ENCODE measurements at places on chromosomes 11 and 22.

- DNase-seq = no peak
Observed at GRCh38 chr11:69394234-69394868, 87.1 kb upstream of the LINC01488 start.

- no peak for DNase-seq
Observed at GRCh38 chr22:35835267-35835997, 117.8 kb downstream of the APOL5 start.

GRCh38 chr11:115496892-115497291 is 7.3 kb downstream of the CADM1 start:
- DNase-seq = no peak

DNA sequence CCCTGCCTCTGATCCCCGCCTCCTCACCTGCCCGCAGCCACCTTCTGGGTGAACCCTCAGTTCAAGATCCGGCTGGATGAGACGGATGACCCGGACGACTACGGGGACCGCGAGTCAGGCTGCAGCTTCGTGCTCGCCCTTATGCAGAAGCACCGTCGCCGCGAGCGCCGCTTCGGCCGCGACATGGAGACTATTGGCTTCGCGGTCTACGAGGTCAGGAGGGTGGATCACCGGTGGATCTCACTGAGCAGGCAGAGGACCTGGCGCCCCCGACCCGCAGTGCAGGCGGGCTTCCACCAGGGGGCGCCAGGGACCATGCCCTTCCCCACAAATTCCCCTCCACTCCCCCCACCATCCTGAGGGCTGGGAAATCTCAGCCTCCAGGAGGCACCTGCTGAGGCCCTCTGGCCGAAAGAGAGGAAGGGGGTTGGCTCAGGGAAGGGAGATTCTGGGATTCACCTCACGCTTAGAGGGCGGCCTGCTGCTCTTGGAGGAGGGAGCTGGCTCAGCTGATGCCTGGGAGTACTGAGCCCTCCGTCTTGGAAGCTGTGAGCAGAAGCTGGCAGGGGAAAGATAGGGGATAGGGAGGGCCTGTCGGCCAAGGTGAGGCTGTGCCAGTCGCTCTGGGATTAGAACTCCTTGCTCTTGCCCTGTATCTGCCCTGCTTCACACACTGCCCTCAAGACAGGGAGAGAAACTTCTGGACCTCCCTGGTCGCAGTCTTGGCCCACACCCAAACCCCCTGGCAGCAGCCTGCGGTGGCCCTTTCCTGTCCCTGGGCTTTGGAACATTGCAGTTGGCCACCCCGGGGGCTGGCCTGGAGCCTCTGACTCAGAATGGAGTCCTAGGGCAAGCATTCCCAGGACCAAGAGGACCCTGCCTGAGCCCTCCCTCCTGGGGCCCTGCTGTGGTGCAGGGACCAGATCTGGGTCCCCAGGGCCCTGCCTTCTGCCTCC is 23.2 kb downstream of the CAPN1 start:
- DNase-seq = no peak

DNA sequence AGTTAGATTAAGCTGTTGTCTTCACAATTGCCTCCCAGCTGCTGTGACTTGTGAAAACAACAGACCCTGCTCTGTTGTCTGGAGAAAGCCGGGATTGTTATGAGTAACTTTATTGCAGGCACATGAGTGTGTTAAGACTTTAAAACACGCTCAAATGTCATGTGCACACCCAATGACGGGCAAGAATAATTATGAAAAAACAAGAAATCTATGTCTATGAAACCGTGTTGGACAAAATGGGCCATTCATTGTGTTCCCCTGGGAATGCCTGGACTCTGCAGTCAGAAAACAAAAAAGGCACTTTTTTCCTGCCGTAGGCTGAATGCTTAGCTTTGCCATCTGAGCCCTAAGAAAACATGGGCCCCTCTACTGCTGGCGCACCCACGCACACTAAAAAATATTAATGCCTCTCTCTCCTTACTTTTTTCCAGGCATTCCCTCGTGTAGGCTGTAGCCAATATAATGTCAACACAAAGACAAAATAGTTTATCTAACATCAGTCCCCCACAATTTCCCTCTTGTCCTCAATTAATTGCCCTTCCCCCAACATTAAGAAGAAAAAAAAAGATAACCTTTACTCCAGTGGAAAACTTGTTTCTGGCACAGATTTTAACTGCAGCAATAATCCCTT is 207.9 kb downstream of the SOX6 start:
- peak; percentile 79 for DNase-seq

DNA sequence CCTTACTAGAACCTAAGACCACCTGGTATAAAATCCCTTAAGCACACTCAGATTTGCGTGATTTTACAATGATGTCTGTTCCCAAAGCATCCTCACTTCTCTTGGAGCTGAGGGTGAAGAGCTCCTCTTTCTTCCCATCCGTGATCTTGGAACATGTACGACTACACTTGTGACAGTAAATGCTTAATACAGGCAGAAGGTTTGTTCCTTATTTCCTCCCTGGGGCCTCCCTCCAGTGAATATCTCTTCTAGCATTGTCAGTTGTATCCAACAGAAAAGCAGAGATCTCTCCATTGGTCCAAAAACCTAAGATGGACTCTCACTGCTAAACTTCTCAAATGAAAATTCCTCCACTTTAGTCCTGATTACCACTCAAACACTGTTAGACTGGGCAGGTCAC is 103.6 kb upstream of the VPREB1 start:
- no peak for DNase-seq

- peak; percentile 52 for DNase-seq
Observed at GRCh38 chr11:112318184-112318591, 57.5 kb upstream of the PLET1 start.

- DNase-seq = peak; percentile 52
Observed at GRCh38 chr11:114135737-114136151, 76.2 kb downstream of the ZBTB16 start.

DNA sequence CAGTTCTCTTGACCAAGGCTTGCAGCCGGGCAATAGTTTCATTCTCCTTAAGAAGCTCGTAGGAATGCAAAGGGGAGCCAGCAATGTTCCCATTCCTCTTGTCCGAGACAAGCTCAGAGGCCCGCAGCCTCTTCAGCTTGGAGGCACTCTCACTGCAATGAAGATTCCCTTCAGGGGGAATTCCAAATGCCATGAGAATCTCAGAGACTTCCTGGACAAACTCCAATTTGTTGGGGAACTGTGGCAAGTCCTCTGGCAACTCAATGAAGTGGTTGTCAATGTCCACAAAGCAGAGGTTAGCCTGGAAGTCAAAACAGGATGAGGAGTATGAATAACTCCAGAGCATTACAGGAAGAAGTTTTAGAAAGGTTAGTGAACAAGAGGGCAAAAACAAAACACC is 84.4 kb downstream of the DENND5A start:
- DNase-seq = no peak

- no peak for DNase-seq
Observed at GRCh38 chr11:70488171-70488703, 89.9 kb downstream of the CTTN start.

DNA sequence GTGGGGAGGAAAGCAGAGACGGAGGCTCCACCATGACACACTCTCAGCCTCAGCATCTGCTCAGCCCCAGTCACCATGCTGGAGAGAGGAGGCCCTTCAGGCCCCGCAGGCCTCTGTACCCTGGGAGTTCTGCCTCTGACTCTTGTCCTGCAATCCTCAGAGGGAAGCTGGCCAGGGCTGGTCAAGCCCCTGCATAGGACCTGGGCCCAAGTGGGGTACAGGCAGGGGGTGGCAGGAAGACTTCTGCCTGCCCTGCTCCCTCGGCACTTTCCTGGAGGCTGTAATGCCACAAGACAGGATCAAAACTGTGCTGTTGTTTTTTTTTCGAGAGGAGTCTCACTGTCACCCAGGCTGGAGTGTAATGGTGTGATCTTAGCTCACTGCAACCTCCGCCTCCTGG is 33.7 kb downstream of the LRRC74B start:
- no peak for DNase-seq

GRCh38 chr11:20055312-20055711 is 105.0 kb downstream of the DBX1 start:
- peak; percentile 31 for DNase-seq

- peak; percentile 51 for DNase-seq
Observed at GRCh38 chr22:36365020-36365411, 22.8 kb downstream of the MYH9 start.

- DNase-seq = no peak
Observed at GRCh38 chr11:60891103-60891741, 15.2 kb downstream of the PRPF19 start.

DNA sequence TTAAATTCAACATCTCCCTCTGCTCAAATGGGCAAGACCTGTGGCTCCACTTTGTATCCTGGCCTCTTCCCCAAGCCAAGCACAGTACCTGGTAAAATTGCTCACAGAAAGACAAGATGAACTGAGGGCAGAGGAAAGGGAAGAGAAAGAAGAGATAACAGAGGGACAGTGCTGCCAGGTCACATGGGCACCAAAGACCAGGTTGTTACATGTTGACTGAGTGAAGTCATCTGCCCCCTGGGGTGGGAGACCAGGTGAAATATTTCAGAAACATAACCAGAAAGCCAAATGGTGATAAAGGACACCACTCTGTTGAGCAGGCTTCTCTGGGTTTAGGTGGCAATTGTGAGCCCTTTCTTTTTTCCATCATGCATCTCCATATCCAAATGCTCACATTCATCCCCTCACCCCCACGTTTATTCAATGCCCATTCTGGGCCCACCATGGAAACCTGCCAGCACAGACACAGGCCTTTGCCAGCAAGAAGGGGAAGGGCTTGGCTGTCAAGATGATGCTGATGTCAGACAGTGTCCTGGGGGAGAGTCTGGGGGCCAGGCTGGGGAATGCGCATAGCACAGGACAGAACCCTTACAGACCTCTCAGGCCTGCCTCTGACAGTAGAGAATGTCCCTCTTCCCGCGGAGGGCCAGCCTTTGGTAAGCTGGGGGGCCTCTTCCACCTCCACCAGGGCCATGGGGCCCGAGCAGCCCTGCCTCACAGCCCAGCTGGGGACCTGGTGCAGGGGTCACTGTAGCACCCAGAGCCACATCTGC is 51.6 kb downstream of the DGCR2 start:
- no peak for DNase-seq

GRCh38 chr22:37044634-37045625 is 6.6 kb upstream of the KCTD17 start:
- DNase-seq = no peak

DNA sequence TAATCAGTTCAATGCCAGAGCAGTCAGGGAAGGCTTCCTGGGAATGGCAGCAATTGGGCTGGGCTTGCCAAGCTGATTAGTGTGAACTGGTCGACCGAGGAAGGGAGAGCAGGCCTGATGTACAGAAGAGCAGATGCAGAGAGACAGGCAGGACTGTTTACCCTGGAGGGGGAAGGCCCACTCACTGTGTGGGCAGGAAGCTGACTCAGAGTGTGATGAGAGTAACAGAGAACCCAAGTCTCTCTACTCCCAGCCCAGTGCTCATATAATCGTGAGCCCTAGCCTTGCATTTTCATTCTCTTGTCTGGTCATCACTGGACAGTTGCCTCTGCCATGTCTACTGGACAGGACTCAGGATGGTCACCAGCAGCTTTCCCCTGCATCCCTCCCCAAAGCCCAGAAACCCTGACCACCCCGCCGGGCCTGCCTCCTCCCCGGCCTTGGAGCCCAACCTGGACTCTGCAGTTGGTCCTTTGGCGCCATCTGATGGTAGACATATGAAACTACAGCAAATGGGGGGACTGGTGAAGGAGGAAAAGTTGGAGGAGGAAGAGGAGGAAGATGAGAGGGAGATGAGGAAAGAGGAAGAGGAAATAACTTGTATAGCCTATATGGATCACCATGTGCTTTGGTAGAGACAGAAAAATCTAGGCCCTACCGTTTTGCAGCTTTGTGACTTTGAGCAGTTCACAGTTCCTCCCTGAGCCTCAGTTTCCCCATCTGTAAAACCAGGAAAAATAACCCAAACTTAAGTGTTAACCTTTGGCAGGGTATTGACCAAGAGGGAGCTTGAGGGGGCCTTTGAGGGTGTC is 43.4 kb upstream of the PRDM11 start:
- peak; percentile 80 for DNase-seq

DNA sequence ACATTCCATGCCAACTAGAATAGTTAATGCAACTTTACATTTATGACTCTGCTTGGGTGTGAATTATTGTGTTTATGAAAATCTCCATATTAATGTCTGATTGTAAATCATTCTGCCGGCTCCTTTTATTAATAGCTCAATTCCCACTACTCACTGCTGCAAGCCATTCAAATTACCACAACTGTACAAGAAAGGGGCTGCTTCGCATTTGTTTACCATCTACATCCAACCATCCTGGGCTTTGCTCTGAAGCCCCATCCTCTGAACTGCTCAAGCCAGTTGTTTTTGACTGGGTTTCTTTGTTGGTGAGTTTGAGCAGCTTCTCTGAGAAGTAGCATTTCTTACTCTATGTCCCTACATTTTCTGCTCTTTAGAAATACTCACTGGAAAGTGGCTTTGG is 451.6 kb upstream of the CADM1 start:
- DNase-seq = no peak

DNA sequence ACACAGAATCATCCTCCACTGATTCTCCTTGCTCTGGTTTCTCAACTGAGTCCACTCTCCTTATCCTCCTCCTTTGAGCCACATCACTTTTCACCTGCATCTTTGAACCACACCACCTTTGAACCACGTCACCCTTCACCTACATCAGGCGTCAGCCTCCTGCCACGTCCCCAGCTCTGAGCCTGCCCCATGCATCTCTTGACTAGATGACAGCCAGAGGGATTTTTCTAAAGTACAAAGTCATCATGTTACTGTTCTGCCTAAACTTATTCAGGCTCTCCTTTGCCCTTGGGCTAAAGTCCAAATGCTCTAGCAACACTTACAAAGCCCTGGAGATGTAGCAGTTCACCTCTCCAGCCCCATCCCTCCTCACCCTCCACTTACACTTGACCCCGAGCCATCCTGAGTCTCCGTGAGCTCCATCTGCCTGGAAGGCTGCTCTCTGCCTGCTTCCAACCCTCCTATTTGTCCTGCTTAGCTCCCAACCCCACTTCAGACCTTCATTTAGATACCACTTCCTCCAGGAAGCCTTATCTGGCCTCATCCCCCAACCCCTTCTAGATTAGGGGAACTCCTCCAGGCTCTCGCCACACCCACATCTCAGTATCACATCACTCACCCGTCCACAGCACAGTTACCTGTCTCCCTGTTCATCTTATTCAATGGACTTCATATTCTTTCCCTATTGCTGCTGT is 3.7 kb upstream of the MS4A10 start:
- DNase-seq = no peak

GRCh38 chr11:97717922-97718321 is 1302.8 kb upstream of the CNTN5 start:
- DNase-seq = no peak

- DNase-seq = no peak
Observed at GRCh38 chr11:20003351-20003750, 156.9 kb downstream of the DBX1 start.

- DNase-seq = peak; percentile 59
Observed at GRCh38 chr11:96219981-96220623, 122.9 kb downstream of the MAML2 start.

DNA sequence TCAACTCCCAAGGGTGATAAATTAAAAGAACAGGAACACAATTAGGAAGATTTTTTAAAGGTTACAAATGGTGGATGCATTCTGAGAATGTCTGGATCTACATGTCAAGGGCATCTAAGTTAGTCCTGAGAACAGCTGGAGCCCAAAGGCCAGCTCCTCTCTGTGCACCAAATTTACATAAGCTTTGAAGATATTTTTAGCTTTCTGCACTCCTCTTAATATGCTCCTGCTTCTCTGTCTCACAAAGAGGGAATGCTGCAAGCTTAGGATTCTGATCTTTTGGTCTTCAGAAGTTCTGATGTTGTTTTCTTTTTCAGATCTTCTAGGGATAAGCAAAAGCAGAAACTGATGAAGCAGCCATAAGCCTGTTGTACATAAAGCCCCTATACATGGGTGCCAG is 309.8 kb upstream of the NCAM1 start:
- DNase-seq = no peak

All from muscle of leg (tissue), 16 donors.